ENCODE measurements at places on chromosomes 12 and 14. TPM values are rescaled to one million over a fixed set of nuclear protein-coding genes. Genes with fewer than 3 reads are reported as not detected.

Gene ACSM4
- total RNA-seq: not detected

GRCh38 chr14:31128601-31129526 is 78.7 kb downstream of the HECTD1 start:
- peaks cover 2% of the 10 kb centered on the region for H3K4me1 ChIP-seq
- H3K36me3 ChIP-seq: peaks cover 29% of the 10 kb centered on the region
- no peak overlapping the region for H3K27ac ChIP-seq

- H3K27me3 ChIP-seq: no peaks in the 10 kb centered on the region
- H3K27ac ChIP-seq: no peak overlapping the region
- H3K4me1 ChIP-seq: no peaks in the 10 kb centered on the region
- DNase-seq: no peak
- H3K36me3 ChIP-seq: no peaks in the 10 kb centered on the region
- H3K4me3 ChIP-seq: no peak overlapping the region
Measured at GRCh38 chr12:83629931-83630330, 943.2 kb downstream of the TMTC2 start.

- no peaks in the 10 kb centered on the region for H3K4me1 ChIP-seq
- no peak for DNase-seq
- no peak overlapping the region for H3K27ac ChIP-seq
- no peak overlapping the region for H3K4me3 ChIP-seq
- no peaks in the 10 kb centered on the region for H3K36me3 ChIP-seq
- no peaks in the 10 kb centered on the region for H3K27me3 ChIP-seq
Measured at GRCh38 chr14:62445570-62445969, 599.7 kb downstream of the KCNH5 start.

- H3K27me3 ChIP-seq: no peaks in the 10 kb centered on the region
- no peak overlapping the region for H3K4me3 ChIP-seq
- no peaks in the 10 kb centered on the region for H3K36me3 ChIP-seq
- DNase-seq: no peak
- H3K27ac ChIP-seq: no peak overlapping the region
Measured at GRCh38 chr12:115871714-115872113, 405.8 kb downstream of the MED13L start.

- H3K27ac ChIP-seq: no peak overlapping the region
- H3K4me1 ChIP-seq: no peaks in the 10 kb centered on the region
- no peak for DNase-seq
- no peak overlapping the region for H3K4me3 ChIP-seq
- no peaks in the 10 kb centered on the region for H3K36me3 ChIP-seq
- no peaks in the 10 kb centered on the region for H3K27me3 ChIP-seq
Measured at GRCh38 chr12:117646520-117646919, 285.1 kb upstream of the NOS1 start.

Gene ANKRD33
- not detected for total RNA-seq

DNA sequence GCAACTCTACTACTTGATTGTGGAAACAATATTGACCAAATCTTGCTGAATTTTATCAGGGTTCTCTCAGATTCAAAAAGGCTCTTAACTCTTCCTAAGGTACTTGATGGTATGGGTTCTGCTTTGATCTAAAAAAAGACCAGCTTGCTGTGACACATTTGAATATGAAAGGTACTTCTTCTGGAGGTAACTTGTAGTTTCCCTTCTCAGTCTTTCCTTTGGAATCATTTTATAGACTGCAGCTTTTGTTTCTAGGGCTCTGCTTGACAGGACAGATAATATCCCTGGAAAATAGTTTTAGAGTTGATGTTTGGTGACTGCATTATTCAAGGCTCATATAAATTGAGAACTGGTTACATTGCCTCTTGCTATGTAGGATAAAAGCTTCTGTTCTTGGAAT is 251.9 kb downstream of the FUT8 start:
- H3K27me3 ChIP-seq: no peaks in the 10 kb centered on the region
- no peak for DNase-seq
- H3K27ac ChIP-seq: no peak overlapping the region
- peaks cover 4% of the 10 kb centered on the region for H3K36me3 ChIP-seq

DNA sequence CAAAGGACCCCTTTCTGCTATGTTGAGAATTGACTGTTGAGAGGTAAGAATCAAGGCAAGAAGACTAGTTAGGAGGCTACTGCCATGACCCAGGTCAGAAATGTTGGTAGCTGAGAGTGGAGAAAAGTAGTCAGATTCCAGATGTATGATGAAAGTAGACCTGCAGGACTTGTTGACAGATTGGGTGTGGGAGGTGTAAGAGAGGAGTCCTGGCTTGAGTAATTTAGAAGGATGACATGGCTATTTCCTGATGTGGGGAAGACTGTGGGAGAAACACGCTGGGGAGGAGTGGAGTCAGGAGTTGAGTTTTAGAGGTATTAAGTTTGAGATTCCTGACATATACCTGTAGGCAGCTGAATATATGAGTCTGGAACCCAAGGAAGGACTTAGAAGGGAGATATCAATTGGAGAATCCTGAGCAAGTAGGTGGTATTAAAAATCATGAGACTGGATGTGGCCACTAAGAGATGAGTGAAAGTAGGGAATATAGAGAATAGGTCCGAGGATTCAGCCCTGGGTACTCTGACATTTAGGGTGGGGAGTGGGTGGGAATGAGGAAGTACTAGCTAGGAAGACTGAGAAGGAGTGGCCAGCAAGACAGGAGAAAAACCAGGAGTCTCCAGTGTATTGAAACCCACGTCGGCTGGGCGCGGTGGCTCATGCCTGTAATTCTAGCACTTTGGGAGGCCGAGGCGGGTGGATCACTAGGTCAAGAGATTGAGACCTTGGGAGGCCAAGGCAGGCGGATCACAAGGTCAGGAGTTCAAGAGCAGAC is 12.6 kb upstream of the DDX47 start:
- no peaks in the 10 kb centered on the region for H3K36me3 ChIP-seq
- no peak overlapping the region for H3K27ac ChIP-seq
- no peaks in the 10 kb centered on the region for H3K27me3 ChIP-seq
- H3K4me1 ChIP-seq: peaks cover 5% of the 10 kb centered on the region
- no peak overlapping the region for H3K4me3 ChIP-seq

Gene PGF
- not detected for total RNA-seq

DNA sequence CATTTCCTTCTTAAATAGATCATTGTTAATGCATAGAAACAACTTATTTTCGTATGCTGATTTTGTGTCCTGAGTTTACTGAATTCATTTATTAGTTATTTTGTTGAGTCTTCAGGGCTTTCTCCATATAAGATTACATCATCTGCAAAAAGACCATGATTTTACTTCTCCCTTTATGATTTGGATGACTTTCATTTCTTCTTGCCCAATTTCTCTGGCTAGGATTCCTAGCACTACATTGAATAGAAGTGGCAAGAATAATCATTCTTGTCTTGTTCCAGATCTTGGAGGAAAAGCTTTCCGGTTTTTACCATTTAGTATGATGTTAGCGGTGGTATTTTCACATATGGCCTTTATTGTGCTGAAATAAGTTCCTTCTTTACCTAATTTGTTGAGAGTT is 303.0 kb upstream of the RTL1 start:
- no peak for DNase-seq
- H3K27me3 ChIP-seq: no peaks in the 10 kb centered on the region
- no peak overlapping the region for H3K4me3 ChIP-seq
- H3K36me3 ChIP-seq: no peaks in the 10 kb centered on the region
- H3K4me1 ChIP-seq: no peaks in the 10 kb centered on the region

Gene KITLG
- total RNA-seq: 0.24 TPM

DNA sequence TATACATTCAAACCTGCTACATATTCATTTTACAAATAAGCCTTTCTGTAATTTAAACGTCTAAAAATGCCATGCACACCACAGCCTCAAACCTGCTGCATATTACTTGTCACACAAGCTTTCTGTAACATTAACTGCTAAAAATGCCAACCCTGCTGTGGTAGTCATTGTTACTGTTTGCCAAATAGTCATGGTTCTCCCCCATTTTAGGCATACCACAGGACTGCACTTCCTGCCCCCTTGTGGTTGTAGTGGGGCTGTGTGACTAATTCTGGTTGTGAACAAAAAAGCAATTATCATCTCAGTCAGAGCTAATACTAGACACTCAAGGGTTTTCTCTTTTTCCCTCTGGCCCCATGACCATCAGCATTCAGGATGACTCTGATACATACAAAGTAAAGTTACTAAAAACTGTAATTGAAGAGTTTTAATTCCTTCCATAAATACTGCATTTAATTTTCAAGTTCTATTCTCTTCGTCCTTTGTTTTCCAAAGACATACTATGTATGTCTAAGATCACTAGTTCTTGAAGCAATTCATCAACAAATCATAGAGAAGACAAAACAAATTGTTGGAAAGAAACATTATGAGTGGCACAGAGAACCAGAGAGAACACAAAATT is 5.7 kb upstream of the SLC35F4 start:
- H3K4me3 ChIP-seq: no peak overlapping the region
- no peak overlapping the region for H3K27ac ChIP-seq
- no peaks in the 10 kb centered on the region for H3K36me3 ChIP-seq
- H3K4me1 ChIP-seq: no peaks in the 10 kb centered on the region

DNA sequence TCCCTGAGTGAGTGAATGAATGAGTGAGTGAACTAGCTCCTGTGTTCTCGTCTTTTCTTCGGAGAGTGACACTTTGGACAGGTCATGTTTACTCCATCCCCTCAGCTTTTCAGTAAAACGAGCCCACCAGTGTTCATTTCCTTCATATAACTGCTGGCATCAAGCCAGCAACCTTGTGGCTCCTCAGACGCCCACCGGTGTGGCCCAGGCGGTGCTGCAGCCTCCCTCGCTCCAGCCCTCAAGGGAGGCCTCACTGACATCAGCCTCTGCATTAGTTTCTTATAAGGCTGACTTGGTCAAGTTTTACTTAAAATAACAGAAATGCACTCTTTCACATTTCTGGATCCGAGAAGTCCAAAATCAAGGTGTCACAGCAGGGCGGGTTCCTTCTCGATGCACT is 188.0 kb downstream of the ZFP36L1 start:
- H3K4me3 ChIP-seq: no peak overlapping the region
- no peaks in the 10 kb centered on the region for H3K27me3 ChIP-seq
- H3K27ac ChIP-seq: no peak overlapping the region
- no peaks in the 10 kb centered on the region for H3K36me3 ChIP-seq
- no peak for DNase-seq

Gene MCRS1
- 71.4 TPM for total RNA-seq

- no peaks in the 10 kb centered on the region for H3K27me3 ChIP-seq
- DNase-seq: no peak
- no peak overlapping the region for H3K4me3 ChIP-seq
- H3K27ac ChIP-seq: no peak overlapping the region
Measured at GRCh38 chr12:18153826-18154225, 63.8 kb upstream of the RERGL start.

DNA sequence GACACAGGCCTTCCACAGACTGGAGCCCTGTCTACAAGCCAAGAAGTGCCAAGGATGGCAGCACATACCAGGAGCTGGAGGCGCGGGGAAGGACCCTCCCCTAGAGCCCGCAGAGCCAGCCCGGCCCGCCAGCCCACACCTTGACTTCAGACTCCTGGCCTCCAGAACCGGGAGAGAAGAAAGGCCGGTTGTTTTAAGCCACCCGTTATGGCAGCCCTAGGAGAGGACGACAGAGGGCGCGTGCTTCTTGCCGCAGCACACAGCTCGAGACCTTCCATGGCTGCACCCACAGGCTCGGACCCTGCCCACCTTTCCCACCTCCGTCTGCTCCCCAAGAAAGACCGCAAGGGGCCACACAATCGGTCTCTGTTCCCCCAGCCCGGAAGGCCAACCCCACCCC is 53.7 kb downstream of the RNF34 start:
- H3K4me3 ChIP-seq: no peak overlapping the region
- DNase-seq: no peak
- H3K4me1 ChIP-seq: no peaks in the 10 kb centered on the region
- no peaks in the 10 kb centered on the region for H3K36me3 ChIP-seq

GRCh38 chr14:33457021-33457420 is 493.9 kb downstream of the EGLN3 start:
- H3K36me3 ChIP-seq: no peaks in the 10 kb centered on the region
- H3K4me1 ChIP-seq: no peaks in the 10 kb centered on the region
- H3K4me3 ChIP-seq: no peak overlapping the region

GRCh38 chr14:60326274-60326673 is 77.3 kb downstream of the PPM1A start:
- no peaks in the 10 kb centered on the region for H3K27me3 ChIP-seq
- peaks cover 9% of the 10 kb centered on the region for H3K4me1 ChIP-seq
- DNase-seq: no peak

- no peak overlapping the region for H3K4me3 ChIP-seq
- no peaks in the 10 kb centered on the region for H3K36me3 ChIP-seq
- no peak for DNase-seq
- H3K27me3 ChIP-seq: no peaks in the 10 kb centered on the region
Measured at GRCh38 chr14:42198010-42198409, 591.3 kb downstream of the LRFN5 start.

GRCh38 chr12:114448618-114448933 is 42.6 kb upstream of the TBX5 start:
- no peak overlapping the region for H3K4me3 ChIP-seq
- H3K36me3 ChIP-seq: no peaks in the 10 kb centered on the region
- H3K27ac ChIP-seq: no peak overlapping the region
- no peak for DNase-seq

GRCh38 chr12:75812271-75813018 is 219.1 kb downstream of the PHLDA1 start:
- no peak overlapping the region for H3K4me3 ChIP-seq
- no peaks in the 10 kb centered on the region for H3K36me3 ChIP-seq
- no peak overlapping the region for H3K27ac ChIP-seq
- no peak for DNase-seq
- H3K4me1 ChIP-seq: peaks cover 7% of the 10 kb centered on the region

DNA sequence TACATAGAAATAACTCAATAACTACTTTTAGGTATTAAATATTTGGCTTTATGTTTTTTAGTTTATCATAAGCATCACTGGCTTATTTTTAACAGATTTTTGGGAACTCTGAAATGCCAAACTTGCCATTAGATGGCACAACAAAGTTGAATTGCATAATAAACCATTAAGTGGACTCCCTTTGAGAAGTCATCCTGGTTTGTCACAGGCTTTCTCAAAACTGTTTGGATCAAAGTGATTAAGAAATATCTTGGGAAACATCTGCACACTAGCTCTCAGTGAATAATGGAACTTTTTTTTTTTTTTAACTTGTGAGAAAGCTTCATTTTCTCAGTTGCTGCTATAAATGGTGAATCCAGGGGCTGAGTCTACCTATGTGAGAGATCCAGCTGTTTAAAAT is 4.3 kb downstream of the SLC16A7 start:
- H3K4me1 ChIP-seq: peaks cover 16% of the 10 kb centered on the region
- no peaks in the 10 kb centered on the region for H3K36me3 ChIP-seq
- no peak overlapping the region for H3K4me3 ChIP-seq
- H3K27ac ChIP-seq: no peak overlapping the region
- DNase-seq: no peak
- H3K27me3 ChIP-seq: no peaks in the 10 kb centered on the region

Gene SDR9C7
- not detected for total RNA-seq

DNA sequence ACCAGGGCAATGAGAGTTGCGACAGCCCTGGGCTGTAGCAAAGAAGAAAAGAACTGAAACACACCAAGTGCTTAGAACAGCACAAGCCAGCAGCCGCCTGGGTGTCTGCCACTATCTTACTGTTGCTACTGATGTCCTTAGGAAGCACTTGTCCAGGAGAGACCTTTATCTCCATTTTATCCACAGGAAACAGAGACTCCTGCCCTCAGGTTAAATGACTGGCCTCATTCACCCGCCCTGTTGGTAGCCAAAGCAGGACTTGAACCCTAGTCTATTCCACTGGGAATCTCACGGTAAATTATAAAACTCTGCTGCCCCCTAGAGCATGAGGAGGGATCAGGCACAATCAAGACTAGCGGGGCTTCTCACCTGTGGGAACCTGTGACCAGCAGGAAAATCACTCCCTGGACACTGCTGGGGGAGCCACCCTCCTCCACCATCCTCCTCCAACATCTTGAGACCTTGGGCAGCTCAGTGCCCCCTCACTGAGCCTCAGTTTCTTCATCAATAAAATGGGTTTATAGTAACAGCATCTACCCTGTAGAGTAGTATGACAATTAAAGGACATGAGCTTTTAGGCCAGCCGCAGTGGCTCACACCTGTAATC is 20.5 kb upstream of the TESC start:
- no peak overlapping the region for H3K27ac ChIP-seq

Data from naive thymus-derived CD4-positive, alpha-beta T cell (primary cell).